ENCODE measurements at places on chromosomes 16 and 17. TPM values are rescaled to one million over a fixed set of nuclear protein-coding genes. Genes with fewer than 3 reads are reported as not detected.

DNA sequence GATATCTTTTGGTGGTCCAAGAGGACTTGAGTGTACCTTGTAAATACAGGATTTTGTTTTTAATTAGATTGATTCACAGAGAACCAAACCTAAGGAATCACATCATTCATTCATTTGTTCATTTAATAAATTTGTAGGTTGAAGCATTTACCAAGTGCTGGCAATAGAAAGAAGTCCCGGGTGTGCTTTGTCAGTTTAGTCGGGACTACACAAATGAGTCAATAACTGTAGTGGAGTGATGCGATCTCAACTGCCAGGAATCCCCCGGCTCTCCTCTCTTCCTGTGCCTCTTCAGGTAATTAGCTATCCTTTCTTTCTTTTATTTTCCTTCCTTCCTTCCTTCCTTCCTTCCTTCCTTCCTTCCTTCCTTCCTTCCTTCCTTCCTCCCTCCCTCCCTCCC is 1.4 kb upstream of the WWOX start:
- no peak for DNase-seq
- no peak overlapping the region for H3K4me3 ChIP-seq
- H3K27ac ChIP-seq: no peak overlapping the region
- H3K27me3 ChIP-seq: no peaks in the 10 kb centered on the region
- H3K36me3 ChIP-seq: no peaks in the 10 kb centered on the region

- H3K4me3 ChIP-seq: no peak overlapping the region
- no peak for DNase-seq
- H3K4me1 ChIP-seq: no peaks in the 10 kb centered on the region
- H3K27ac ChIP-seq: no peak overlapping the region
- no peaks in the 10 kb centered on the region for H3K27me3 ChIP-seq
Observed at GRCh38 chr17:16989953-16990860, 18.3 kb upstream of the TNFRSF13B start.

DNA sequence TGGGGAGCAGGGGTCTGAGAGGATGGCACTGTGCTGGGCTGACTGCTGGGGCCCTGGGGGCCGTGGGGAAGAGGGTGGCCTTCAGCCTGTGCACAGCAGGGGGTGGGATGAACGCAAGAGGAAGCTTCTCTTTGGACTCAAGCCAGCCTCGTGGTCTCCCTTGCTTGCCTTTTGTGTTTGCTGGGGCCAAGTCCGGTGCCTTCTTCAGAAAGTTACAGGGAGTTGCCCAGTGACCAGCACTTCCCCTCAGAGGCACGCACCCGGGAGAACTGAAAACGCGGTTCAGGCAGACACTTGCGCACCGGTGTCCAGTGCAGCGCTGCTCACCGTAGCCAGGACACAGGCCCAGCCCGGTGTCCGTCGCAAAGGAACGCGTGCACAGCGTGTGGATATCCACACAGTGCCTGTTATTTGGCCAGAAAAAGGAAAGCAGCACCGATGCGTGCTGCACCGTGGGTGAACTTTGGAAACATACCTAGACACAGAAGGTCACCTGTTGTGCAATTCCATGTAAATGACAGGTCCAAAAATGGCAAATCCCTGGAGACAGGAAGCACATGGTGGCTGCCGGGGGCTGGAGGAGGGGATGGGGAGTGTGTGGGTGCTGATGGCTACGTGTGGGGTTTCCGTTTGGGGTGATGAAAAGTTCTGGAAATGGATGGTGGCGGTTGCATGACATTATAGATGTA is 29.4 kb upstream of the NUDT16L1 start:
- no peak overlapping the region for H3K27ac ChIP-seq
- H3K36me3 ChIP-seq: peaks cover 20% of the 10 kb centered on the region
- DNase-seq: no peak

GRCh38 chr17:74935048-74935447 is 650 bp upstream of the OTOP3 start:
- no peaks in the 10 kb centered on the region for H3K4me1 ChIP-seq

GRCh38 chr17:1071103-1071825 is 74.3 kb downstream of the TIMM22 start:
- H3K27ac ChIP-seq: no peak overlapping the region
- peaks cover 64% of the 10 kb centered on the region for H3K36me3 ChIP-seq
- DNase-seq: no peak
- H3K27me3 ChIP-seq: no peaks in the 10 kb centered on the region
- H3K4me1 ChIP-seq: no peaks in the 10 kb centered on the region

- H3K4me3 ChIP-seq: no peak overlapping the region
- no peak for DNase-seq
- H3K27ac ChIP-seq: no peak overlapping the region
- H3K36me3 ChIP-seq: no peaks in the 10 kb centered on the region
- H3K27me3 ChIP-seq: no peaks in the 10 kb centered on the region
Observed at GRCh38 chr17:4505187-4505586, 6.5 kb downstream of the SPNS2 start.

- H3K36me3 ChIP-seq: no peaks in the 10 kb centered on the region
- no peaks in the 10 kb centered on the region for H3K27me3 ChIP-seq
- H3K4me3 ChIP-seq: no peak overlapping the region
- no peak overlapping the region for H3K27ac ChIP-seq
- no peaks in the 10 kb centered on the region for H3K4me1 ChIP-seq
Observed at GRCh38 chr16:3369073-3369472, 13.4 kb downstream of the OR2C1 start.

DNA sequence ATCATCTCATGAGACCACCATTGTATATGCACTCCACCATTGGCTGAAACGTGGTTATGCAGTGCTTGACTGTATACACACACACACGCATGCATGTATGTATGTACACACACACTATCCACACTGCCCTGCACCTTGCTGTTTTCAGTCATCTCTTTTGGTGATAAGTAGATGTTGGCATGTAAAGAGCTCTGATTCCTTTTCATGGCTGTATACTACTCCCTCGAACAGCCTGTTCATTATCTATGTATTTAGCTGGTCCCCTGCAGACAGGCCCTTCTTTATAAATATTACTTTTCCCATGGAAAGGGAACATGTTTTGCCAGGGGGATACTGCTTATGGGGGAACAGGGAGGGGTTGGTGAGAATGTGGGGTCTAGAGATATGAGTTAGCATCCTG is 349.4 kb downstream of the FOXL1 start:
- no peak overlapping the region for H3K4me3 ChIP-seq
- DNase-seq: no peak
- no peaks in the 10 kb centered on the region for H3K27me3 ChIP-seq
- H3K27ac ChIP-seq: no peak overlapping the region
- H3K4me1 ChIP-seq: peaks cover 45% of the 10 kb centered on the region

GRCh38 chr16:30439720-30440348 is 5.8 kb downstream of the SEPHS2 start:
- H3K27ac ChIP-seq: no peak overlapping the region

DNA sequence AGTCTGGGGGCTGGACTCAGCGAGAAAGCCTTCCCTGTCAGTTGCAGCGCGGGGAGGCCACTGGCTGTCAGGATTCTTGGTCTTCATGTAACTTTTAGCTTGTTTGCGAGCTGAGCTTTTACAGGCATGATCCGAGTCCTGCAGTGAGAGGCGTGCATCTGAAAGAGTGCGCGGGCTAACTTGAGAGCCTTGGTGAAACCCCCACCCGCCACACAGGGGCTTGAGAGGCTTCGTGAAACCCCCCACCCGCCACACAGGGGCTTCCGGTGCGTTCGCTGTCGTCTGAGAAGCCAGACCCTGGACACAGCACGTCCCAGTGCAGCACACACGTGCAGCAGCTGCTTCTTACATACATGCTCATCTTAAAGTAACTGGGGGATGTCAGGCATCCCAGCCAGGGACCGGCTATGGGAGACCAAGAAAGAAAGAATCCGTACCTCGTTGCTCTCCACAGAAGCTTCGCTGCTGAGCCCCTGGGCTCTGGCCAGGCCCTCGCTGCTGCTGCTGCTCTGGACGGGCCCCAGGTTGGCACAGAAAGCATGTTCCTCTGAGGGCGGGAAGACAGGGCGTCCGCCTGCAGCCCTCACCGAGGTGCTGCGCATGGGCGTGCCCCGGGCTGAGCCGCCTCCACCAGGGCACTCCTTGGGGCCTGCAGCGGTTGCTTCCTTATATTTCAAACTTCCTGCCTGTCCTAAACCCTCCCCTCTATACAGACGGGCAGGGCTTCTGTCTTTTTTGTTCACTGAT is 7.8 kb downstream of the NUDT16L1 start:
- H3K27ac ChIP-seq: no peak overlapping the region
- no peak for DNase-seq
- no peak overlapping the region for H3K4me3 ChIP-seq
- no peaks in the 10 kb centered on the region for H3K4me1 ChIP-seq
- peaks cover 61% of the 10 kb centered on the region for H3K36me3 ChIP-seq
- no peaks in the 10 kb centered on the region for H3K27me3 ChIP-seq

DNA sequence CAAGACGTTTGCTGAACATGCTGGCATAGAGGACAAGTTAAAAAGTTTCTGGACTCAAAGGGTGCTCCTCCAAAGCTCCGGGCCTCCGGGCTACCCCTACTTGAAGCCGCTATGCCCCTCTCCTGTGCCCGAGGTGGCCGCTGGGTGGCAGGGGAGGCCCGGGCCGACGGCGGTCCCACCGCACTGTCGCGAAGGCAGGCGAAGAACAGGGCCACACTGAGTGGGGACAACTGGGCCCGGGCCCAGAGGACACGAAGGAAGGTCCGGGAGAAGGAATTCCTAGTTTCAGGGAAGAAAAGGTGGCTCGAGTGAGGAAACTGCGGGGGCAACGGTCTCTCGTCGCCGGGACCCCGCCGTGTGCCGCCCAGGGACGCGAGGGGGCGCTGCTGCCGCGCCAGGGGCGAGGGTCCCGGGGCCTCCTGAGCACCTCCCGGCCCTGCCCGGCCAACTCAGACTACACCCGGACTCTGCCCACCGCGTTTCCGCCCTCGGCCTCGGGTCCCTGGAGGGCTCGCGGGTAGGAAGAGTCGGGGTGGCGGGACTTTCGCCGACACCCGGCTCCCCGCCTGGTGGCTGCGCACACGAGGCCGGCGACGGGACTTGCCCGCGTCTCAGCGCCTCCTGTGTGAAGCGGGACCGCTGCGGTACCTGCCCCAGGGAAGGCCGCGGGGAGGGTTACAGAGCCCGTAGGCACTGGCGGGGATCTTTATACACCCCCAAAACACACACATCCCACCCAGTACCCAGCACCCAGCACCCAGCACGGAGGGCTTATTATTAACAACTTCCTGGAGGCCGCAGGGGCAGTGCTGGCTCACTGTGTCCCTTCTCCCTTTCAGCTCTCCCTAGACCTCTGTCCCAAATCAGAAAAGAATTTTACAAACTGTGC is 772 bp upstream of the CHCT1 start:
- H3K36me3 ChIP-seq: no peaks in the 10 kb centered on the region
- H3K4me3 ChIP-seq: peak overlapping the region; percentile 75
- DNase-seq: peak; percentile 31

DNA sequence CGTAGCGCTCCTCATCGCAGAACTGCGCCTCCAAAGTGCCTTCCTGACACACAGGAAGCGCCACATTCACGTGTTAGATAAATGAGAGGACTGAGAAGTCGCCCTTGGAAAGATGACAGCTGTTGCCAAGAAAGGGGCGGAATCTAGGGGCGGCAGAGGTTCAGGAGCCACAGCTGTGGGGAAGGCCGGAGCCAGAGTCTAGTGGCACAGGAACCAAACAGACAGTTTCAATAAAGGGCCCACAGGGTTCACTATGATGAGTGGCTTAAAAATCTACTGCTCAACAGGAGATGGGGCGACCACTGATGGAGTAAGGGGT is 4.7 kb downstream of the FLCN start:
- no peaks in the 10 kb centered on the region for H3K4me1 ChIP-seq
- no peak for DNase-seq
- H3K27me3 ChIP-seq: no peaks in the 10 kb centered on the region
- no peak overlapping the region for H3K27ac ChIP-seq

- DNase-seq: no peak
- H3K4me1 ChIP-seq: peaks cover 4% of the 10 kb centered on the region
- no peaks in the 10 kb centered on the region for H3K27me3 ChIP-seq
- no peak overlapping the region for H3K4me3 ChIP-seq
Observed at GRCh38 chr17:44530896-44531418, 26.3 kb upstream of the FZD2 start.

DNA sequence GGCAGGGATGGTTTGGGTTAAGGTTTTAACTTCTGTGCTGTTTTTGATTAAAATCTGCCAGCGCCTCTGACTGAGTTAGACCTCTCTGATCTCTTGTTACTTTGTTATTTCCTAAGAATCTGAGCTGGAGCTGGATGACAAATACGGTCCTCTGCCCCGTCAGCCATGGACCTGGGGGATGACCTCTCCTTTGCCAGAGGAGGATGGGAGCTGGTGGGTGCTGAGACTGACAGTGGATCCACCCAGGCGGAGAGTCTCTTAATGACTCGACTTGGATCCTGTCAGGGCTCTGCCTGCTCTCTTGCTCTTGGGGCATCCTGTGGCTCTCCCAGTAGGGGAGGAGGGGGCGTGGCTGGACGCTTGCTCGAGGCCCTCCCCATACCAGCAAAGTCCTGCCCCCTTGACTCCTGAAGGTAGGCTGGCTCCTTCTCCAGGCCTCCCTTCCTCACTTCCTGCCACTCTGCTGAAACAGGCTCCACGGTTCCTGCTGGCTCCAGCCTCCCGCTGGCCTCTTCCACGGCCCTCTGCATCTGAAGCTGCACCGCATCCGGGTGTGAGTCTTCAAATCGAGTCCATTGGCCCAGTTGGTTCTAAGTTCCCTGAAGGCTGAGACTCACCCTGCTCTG is 24.8 kb upstream of the MAP3K14 start:
- no peaks in the 10 kb centered on the region for H3K36me3 ChIP-seq
- no peak overlapping the region for H3K4me3 ChIP-seq
- peaks cover 24% of the 10 kb centered on the region for H3K4me1 ChIP-seq
- H3K27ac ChIP-seq: no peak overlapping the region
- no peaks in the 10 kb centered on the region for H3K27me3 ChIP-seq

GRCh38 chr16:3935921-3936320 is 55.4 kb upstream of the CREBBP start:
- no peaks in the 10 kb centered on the region for H3K27me3 ChIP-seq
- no peak overlapping the region for H3K4me3 ChIP-seq
- peaks cover 12% of the 10 kb centered on the region for H3K4me1 ChIP-seq
- no peaks in the 10 kb centered on the region for H3K36me3 ChIP-seq
- DNase-seq: no peak

GRCh38 chr17:2179615-2180295 is 123.8 kb downstream of the SMG6 start:
- H3K27ac ChIP-seq: peak overlapping the region; percentile 88
- H3K4me3 ChIP-seq: peak overlapping the region; percentile 23
- peaks cover 61% of the 10 kb centered on the region for H3K4me1 ChIP-seq
- H3K36me3 ChIP-seq: no peaks in the 10 kb centered on the region
- H3K27me3 ChIP-seq: no peaks in the 10 kb centered on the region

- DNase-seq: no peak
- H3K27ac ChIP-seq: peak overlapping the region; percentile 37
- H3K27me3 ChIP-seq: no peaks in the 10 kb centered on the region
- H3K4me1 ChIP-seq: peaks cover 32% of the 10 kb centered on the region
Observed at GRCh38 chr17:36485805-36486203, 677 bp upstream of the ZNHIT3 start.

Gene SLFN5
- 19.0 TPM for total RNA-seq

Gene NPIPB9
- 3.0 TPM for total RNA-seq

Gene WNT3
- total RNA-seq: 0.35 TPM

Gene MEOX1
- total RNA-seq: 5.4 TPM

Gene CACNG1
- total RNA-seq: not detected

Gene PABPN1L
- not detected for total RNA-seq

Gene SMTNL2
- 2.8 TPM for total RNA-seq

Gene KRT33A
- total RNA-seq: not detected

Gene SLC7A5
- 2.7 TPM for total RNA-seq

Gene CES5A
- not detected for total RNA-seq
